Activated CD4-positive, alpha-beta T cell treated with anti-CD3 and anti-CD28 coated beads for 36 hours (primary cell): ENCODE measurements at places on chromosomes 12 and 14.

DNA sequence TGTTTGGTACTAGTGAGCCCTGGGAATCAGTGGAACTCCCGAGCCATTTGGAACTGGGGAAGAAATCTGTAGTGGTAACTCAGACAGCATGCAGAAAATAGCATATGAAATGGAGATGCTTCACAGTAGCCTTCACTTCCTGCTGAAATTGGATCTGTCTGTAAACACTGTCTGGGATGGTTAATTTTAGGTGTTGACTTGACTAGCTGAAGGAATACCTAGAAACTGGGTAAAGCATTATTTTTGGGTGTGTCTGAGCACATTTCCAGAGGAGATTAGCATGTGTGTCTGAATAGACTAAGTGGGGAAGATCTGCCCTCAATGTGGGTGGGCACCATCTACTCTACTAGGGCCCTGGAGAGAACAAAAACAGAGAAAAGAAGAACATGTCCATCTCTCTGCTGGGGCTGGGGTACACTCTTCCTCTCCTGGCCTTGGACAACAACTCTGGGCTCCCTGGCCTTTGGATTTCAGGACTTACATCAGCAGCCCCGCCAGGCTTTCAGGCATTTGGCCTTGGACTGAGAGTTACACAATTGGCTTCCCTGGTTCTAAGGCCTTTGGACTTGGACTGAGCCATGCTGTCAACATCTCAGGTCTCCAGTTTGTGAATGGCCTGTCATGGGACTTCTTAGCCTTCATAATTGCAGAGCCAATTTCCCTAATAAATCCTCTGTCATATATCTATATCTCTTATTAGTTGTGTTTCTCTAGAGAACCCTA lies 14.0 kb upstream of the CRADD start:
- H3K27me3 ChIP-seq = peaks cover 2% of the 10 kb centered on the region
- no peaks in the 10 kb centered on the region for H3K36me3 ChIP-seq
- no peak overlapping the region for H3K4me3 ChIP-seq
- no peaks in the 10 kb centered on the region for H3K4me1 ChIP-seq

- H3K36me3 ChIP-seq = no peaks in the 10 kb centered on the region
- no peak overlapping the region for H3K27ac ChIP-seq
- no peaks in the 10 kb centered on the region for H3K27me3 ChIP-seq
- no peak overlapping the region for H3K4me3 ChIP-seq
These were observed 20.1 kb upstream of the RIN3 start for GRCh38 chr14:92493492-92493891.

- peaks cover 11% of the 10 kb centered on the region for H3K36me3 ChIP-seq
- no peak overlapping the region for H3K4me3 ChIP-seq
- no peak for DNase-seq
- peaks cover 31% of the 10 kb centered on the region for H3K4me1 ChIP-seq
- no peak overlapping the region for H3K27ac ChIP-seq
- H3K27me3 ChIP-seq = no peaks in the 10 kb centered on the region
These were observed 1.5 kb downstream of the PRR4 start for GRCh38 chr12:10847744-10848143.

DNA sequence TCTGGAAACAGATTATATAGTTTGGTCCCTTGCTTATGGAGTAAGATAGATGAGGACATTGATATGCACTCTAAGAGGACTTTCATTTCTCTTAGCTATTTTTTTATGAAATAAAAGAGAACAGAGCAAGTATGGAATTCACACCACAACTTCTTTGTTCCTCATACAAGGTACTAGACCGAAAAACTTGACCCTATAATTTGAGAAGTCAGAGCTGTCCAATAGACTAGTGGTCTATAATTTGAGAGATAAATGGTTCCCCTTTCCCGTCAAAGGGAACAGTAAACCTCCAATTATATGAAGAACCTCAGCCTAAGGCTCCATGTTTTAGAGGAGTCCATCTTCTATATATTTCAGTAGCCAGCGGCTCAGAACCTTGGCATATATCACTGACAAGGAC lies 58.5 kb upstream of the HIF1A start:
- peaks cover 2% of the 10 kb centered on the region for H3K36me3 ChIP-seq
- no peaks in the 10 kb centered on the region for H3K27me3 ChIP-seq
- peak overlapping the region; percentile 49 for H3K27ac ChIP-seq
- no peak for DNase-seq
- no peak overlapping the region for H3K4me3 ChIP-seq
- peaks cover 22% of the 10 kb centered on the region for H3K4me1 ChIP-seq

GRCh38 chr12:19196959-19197630 lies 67.6 kb downstream of the PLEKHA5 start:
- H3K27me3 ChIP-seq = no peaks in the 10 kb centered on the region
- no peaks in the 10 kb centered on the region for H3K4me1 ChIP-seq
- no peak overlapping the region for H3K27ac ChIP-seq

DNA sequence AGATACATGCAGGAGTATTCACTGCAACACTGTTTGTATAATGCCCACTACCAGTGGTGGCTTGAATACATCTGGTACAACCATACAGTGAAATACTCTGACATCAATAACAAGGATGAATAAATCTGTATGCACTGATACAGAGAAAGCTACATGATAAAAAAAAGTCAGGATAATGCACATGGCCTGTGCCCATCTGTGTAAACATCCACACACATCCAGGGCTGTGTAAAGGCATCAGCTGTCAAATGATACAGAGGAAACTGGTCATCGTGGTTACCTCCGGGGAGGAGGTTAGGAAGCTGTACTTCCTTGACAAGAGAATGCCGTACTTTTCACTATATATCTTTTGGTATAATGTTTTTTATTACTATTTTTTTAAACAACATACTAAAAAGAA lies 176.6 kb downstream of the FOXN3 start:
- no peak overlapping the region for H3K4me3 ChIP-seq
- H3K36me3 ChIP-seq = peaks cover 31% of the 10 kb centered on the region
- H3K27me3 ChIP-seq = no peaks in the 10 kb centered on the region
- peaks cover 58% of the 10 kb centered on the region for H3K4me1 ChIP-seq
- peak overlapping the region; percentile 9 for H3K27ac ChIP-seq

GRCh38 chr12:92224685-92225331 lies 79.2 kb upstream of the BTG1 start:
- DNase-seq = no peak
- H3K4me1 ChIP-seq = peaks cover 11% of the 10 kb centered on the region
- no peak overlapping the region for H3K4me3 ChIP-seq
- no peak overlapping the region for H3K27ac ChIP-seq

DNA sequence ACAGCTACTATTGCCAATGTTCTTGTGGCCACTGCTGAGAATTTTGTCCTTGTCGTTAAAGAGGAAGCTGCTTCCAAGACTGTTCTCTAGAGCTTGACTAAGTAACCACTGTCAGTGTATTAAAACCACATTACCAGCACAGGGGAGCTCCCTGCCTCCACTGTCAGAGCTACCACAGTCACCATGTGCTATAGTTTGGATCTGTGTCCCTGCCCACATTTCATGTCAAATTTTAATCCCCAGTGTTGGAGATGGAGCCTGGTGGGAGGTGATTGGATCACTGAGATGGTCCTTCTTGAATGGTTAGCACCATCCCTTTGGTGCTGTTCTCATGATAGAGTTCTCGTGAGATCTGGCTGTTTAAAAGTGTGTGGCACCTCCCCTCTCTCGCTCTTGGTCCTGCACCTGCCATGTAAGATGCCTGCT lies 23.2 kb upstream of the RAP1B start:
- peaks cover 51% of the 10 kb centered on the region for H3K4me1 ChIP-seq
- peak overlapping the region; percentile 16 for H3K4me3 ChIP-seq
- peaks cover 17% of the 10 kb centered on the region for H3K36me3 ChIP-seq
- H3K27me3 ChIP-seq = no peaks in the 10 kb centered on the region

DNA sequence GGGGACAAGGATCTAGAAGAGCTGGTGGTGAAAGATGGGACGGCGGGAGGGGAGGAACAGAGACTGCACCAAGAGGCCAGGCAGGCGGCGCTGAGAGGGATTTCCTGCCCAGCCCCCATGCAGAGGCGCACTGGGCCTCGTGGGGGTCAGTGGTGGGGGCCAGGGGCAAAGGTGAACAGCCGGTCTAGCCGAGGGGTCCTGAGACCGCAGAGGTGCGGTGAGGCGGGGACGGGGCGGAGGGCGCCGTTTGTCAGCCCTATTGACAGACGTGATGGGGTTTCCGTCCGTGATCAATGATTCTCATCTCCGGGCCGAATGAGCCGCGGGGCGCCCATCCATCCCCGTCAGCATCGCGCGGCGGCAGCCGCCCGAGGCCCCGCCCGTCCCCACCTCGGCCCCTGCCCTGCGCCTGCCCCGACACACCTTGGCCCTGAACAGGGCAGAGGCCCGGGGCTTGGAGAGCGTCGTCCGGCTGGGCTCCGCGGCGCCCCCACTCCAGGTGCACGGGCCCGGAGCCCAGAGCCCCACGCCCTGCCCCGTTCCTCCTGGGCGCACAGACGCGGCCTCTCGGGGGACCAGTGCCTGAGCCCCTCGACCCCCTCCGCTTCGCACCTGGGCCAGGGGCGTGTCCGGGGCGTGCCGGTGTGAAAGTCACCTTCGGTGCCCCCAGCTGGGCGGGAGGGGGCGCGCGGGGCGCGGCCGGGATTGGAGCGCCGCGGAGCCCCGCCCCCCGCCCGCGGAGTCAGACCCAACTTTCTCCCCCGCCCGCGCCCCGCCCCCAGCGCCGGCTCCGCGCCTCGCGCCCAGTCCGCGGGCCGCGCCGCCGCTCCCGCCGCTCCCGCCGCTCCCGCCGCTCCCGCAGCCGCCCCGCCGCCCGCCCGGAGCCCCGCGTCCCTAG lies at the start of gene NXPH4:
NXPH4 (plus strand) TSS at position 781 of the 898 bp plus-strand sequence. CDS start 176 bp downstream, outside the sequence.
- no peaks in the 10 kb centered on the region for H3K36me3 ChIP-seq
- H3K4me1 ChIP-seq = peaks cover 33% of the 10 kb centered on the region
- H3K27ac ChIP-seq = no peak within 1 kb of the TSS
- peak within 1 kb of the TSS; percentile 55 for H3K4me3 ChIP-seq
- DNase-seq = peak; percentile 73

- DNase-seq = no peak
- H3K4me3 ChIP-seq = no peak overlapping the region
- no peaks in the 10 kb centered on the region for H3K36me3 ChIP-seq
- H3K27ac ChIP-seq = no peak overlapping the region
These were observed 480.4 kb downstream of the DIO2 start for GRCh38 chr14:79730953-79731352.

DNA sequence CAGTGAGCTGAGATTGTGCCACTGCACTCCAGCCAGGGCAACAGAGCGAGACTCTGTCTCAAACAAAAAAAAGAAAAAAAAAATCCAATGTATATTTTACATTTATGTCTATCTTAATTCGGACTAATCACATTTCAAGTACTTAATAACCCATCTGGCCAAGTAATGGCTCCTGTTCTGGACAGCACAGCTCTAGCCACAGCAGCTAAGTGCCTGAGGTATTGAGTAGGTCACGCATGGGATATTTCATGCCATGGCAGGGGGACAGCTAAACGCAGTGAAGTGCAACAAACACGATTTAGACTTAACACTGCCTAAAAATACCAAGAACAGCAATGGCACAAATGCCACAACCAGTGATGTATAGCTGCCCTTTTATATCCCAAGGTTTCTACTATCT lies 8.0 kb downstream of the BAZ1A start:
- H3K27me3 ChIP-seq = no peaks in the 10 kb centered on the region
- no peak for DNase-seq
- H3K4me3 ChIP-seq = no peak overlapping the region
- peaks cover 34% of the 10 kb centered on the region for H3K36me3 ChIP-seq

- H3K36me3 ChIP-seq = no peaks in the 10 kb centered on the region
- no peak overlapping the region for H3K27ac ChIP-seq
- H3K27me3 ChIP-seq = no peaks in the 10 kb centered on the region
- DNase-seq = no peak
These were observed 198.7 kb upstream of the EEA1 start for GRCh38 chr12:93127582-93128331.

- H3K27me3 ChIP-seq = no peaks in the 10 kb centered on the region
- no peak overlapping the region for H3K4me3 ChIP-seq
- DNase-seq = no peak
- H3K27ac ChIP-seq = no peak overlapping the region
- no peaks in the 10 kb centered on the region for H3K4me1 ChIP-seq
These were observed 35.6 kb downstream of the RASSF8 start for GRCh38 chr12:25993901-25994651.
